ENCODE measurements at places on chromosomes 13 and 19.
A peak's percentile ranks its signal among the peaks of the same experiment; 100 is the strongest.

GRCh38 chr19:11612816-11613511 lies 15.7 kb downstream of the ZNF627 start:
- DNase-seq: no peak

DNA sequence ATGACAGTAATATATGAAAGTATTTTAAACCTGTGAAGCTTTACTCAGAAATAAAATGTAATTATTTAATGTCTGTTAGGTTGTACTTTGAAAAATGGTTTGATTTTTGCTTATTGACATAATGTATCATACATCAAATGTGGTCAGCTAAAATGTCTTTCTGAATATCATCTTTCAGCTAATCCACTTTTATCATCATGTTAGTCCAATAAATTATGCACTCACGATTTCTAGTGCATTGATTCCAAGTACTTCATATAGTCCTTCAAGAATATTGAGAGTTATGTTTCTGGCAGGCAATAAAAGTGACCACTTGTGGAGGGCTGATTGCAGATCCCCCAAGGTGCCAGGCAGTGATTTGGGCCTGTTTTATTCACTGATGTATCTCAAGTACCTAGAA lies 1204.1 kb downstream of the OLFM4 start:
- DNase-seq: no peak

DNA sequence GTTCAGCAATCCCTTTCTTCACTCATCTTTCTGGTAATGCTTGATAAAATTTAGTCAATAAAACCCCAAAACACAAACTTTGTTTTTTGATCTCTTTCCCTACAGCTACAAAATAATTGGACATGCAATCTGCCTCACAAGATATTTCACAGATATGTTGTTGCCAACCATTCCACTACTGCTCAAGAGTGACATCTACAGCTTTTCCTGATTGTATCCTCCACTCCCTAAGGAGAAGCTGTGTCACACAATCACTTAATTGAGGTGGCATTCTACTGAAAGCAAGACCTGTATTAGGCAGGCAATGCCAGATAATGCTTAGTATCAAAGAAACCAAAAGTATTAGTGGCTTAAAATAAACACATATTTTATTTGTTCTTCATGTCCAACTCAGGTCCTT lies 1646.2 kb upstream of the SPRY2 start:
- no peak for DNase-seq

DNA sequence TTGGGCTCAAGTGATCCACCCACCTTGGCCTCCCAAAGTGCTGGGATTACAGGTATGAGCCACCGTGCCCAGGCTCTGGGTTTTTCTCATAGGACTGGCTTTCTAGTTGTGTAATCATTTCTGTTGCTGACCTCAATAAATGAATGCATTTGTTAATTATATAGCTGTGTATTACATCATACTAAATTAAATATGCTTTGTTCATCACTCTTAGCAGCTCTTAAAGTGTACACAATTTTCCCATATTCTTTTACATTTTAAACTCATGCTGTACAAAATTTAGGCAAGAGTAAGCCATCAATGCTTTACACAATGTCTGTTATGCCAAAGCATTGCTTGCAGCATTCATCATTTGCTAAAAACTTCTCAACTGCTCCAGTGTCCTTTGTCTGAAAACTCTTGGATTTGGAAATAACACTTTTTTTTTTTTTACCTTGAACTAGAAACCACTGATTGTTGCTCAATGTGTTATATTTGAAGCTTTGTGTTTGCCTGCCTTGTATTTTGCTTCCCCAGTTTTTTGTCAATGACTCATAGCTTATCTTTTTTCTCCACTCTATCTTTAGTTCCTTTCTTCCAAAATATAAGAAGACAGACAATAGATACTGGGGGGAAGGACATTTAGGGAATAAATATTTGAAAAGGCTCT lies 31.4 kb downstream of the CCDC122 start:
- DNase-seq: no peak

DNA sequence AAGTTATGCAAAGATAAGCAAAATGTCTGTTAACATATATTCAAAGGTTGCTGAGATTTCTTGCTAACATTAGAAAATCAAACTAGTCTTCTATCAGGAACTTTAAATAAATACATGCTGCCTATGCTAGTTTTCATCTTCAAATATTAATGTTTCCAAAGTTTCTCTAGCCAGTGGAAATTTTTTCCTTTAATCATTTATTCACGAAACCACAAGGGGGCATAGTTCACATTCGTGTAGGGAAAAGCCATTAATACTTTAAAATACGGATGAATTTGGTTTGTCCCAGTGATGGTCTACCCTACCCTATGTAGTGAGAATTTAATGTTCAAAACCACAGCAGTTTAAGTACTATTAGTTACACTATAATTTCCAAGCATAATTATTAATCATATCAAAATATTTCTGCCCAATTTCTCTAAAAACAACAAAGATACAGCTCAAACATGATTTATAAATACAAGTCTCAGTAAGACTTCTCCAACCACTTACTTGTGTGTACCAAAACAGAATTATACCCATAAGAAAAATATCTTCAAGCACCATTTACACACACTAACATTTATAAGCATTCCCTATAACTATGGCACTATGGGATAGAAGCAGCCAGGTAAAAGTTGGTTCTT lies 16.2 kb downstream of the NUFIP1 start:
- DNase-seq: no peak

GRCh38 chr13:100497389-100497788 lies 91.2 kb downstream of the GGACT start:
- DNase-seq: no peak

DNA sequence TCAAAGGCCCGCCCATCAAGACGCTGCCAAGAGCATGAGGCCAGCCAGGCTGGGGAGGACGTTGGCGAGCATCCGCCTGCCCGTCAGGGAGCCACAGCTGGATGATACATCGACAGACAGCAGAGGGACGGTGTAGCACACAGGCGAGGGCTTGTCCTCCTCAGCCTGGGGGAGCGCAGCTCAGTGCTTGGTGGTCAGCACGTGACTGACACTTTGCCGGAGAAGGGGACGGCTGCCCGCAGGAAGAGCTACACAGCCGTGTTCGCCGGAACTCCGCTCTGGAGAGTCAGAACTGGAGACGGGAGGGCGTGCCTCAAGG lies 34.1 kb downstream of the CSNK1G2 start:
- DNase-seq: no peak

DNA sequence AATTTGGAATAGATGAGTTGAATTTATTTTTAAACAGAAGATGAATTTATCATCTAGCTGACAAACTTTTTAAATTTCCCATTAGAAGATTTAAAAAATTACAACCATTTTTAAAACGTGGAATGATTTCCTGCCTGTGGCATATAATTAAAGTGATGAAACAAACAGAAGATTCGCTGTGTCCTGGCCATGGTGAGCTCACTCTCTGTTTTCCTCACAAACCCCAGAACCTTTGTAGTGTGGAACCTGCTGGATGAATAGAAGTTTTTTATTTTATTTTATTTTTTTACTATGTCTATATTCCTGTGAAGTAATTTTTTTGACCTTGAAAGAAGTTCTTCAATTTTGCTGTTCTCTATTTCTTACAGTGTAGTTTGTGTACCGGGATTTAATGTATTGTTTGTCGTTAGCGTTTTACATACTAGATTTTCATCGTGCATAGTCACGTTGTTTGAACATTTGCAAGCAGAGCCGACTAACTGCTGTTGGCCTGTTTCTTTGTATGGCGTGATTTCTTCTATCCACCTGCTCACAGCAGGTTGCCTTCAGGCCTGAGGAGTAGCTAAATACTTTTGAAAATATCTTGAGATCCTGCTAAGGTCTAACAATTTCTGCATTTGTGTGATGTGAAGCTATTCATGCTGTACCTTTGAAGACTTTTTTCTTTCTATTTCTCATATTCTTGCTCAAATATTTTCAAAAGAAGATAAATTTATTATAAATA lies 149.2 kb downstream of the GGACT start:
- peak; percentile 54 for DNase-seq
